ENCODE measurements at places on chromosomes 6 and 20. TPM values are rescaled to one million over a fixed set of nuclear protein-coding genes. Genes with fewer than 3 reads are reported as not detected.

- no peak for DNase-seq
Measured at GRCh38 chr6:6236730-6237469, 83.6 kb downstream of the F13A1 start.

- no peak for DNase-seq
Measured at GRCh38 chr6:134706806-134707205, 243.1 kb downstream of the ALDH8A1 start.

The SMAP1 gene
- 26.1 TPM for total RNA-seq

The FNDC11 gene
- not detected for total RNA-seq

The BHLHE23 gene
- not detected for total RNA-seq
